Stimulated activated CD4-positive, alpha-beta T cell treated with anti-CD3 and anti-CD28 coated beads, Interleukin-12 subunit alpha, Interleukin-12 subunit beta, amount 100 ng/mL, for 24 hours (primary cell): ENCODE measurements at places on chromosomes 16 and 17.
A peak's percentile ranks its signal among the peaks of the same experiment; 100 is the strongest.

DNA sequence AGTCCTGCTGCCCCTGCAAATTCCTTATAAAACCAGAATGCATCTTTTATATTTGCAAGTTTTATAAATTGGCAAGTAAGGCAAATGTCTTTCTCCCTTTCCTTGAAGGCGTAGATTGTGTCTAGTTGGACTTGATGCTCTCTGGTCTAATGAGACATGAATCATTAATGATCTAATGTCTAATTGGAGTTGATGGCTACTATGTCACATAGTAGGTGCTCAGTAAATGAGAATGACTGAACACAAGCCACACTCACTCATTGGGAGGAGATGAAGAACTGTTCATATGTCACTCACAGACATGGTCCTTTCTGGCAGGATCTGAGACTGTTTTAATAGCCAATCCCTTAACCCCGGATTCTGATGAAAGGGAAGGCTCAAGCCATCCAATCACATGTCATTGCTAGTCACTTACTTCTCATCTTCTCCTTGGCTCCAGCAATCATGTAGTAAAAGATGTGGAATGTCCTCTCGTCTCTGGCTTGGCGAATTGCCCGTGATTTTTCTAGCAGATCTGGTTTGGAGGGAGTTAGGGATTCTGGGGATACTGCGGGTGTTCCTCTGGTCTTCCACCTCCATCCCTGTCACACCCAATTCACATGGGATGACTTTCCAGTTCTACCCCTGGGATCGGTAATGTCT is 81.0 kb downstream of the MYH11 start:
- no peak for DNase-seq

DNA sequence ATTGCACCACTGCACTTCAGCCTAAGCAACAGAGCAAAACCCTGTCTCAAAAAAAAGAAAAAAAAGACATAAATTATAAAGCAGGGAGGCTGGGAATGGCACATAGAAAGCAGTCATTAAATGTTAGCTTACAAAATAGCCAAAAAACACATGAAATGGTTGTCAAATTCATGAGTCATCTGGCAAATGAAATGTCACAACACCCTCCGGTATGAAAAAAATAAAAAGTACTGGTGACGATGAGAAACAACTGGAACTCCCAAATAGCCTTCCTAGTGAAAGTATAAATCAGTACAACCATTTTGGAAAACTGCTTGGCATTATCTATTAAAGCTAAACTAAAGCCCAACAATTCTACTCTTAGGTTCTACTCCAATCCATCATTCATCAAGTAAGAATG is 3.5 kb upstream of the KATNB1 start:
- no peak for DNase-seq

- DNase-seq, result no peak
These were observed 206.0 kb downstream of the IRX3 start for GRCh38 chr16:54080524-54081008.

GRCh38 chr17:65099941-65100315 is 37.2 kb upstream of the RGS9 start:
- DNase-seq, result peak; percentile 58

- no peak for DNase-seq
These were observed 92.1 kb upstream of the GSE1 start for GRCh38 chr16:85520853-85521521.

DNA sequence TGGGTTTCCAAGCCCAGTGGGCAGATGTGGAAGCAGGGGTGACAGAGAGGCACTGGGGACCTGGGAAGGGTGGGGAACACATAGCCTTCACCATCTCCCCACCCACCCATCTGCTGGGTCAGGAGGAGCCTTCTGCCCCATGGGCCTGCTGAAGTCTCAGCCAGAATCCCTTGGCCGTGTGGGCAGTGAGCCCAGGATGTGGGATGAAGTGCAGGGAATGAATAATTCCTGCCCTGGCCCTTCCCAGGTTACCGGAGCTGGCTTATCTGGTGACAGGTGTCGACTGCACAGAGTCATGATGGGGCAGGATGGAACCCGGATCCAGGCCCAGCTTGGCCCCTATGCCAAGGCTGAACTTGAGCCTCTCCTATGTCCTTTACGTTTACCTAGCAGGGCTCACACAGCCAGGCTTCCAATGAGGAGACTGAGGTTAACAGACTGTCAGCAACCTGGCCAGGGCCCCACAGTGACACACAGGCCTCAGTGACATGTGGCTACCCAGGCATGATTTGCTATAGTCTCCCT is 17.5 kb downstream of the ATP2A3 start:
- no peak for DNase-seq

- DNase-seq, result no peak
These were observed 877.4 kb upstream of the GOT2 start for GRCh38 chr16:59611556-59611955.

DNA sequence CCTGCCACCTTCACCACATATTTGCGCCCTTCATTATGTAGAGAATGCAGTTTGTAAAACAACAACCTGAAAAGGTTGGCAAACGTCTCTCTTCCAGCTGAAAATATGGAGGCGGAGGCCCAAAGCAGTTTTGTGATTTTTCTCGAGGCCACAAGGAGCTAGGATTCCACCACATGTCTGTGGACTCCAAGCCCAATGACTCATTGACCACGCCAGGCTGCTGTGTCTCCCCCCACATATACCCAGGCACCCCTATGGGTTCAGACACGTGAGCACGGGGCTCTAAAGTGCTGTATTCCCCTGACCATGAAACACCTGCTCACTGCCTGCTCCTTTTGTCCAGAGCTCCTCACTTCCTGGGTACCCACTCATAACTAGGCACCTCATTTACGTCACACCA is 121.4 kb upstream of the CDH5 start:
- DNase-seq, result no peak

DNA sequence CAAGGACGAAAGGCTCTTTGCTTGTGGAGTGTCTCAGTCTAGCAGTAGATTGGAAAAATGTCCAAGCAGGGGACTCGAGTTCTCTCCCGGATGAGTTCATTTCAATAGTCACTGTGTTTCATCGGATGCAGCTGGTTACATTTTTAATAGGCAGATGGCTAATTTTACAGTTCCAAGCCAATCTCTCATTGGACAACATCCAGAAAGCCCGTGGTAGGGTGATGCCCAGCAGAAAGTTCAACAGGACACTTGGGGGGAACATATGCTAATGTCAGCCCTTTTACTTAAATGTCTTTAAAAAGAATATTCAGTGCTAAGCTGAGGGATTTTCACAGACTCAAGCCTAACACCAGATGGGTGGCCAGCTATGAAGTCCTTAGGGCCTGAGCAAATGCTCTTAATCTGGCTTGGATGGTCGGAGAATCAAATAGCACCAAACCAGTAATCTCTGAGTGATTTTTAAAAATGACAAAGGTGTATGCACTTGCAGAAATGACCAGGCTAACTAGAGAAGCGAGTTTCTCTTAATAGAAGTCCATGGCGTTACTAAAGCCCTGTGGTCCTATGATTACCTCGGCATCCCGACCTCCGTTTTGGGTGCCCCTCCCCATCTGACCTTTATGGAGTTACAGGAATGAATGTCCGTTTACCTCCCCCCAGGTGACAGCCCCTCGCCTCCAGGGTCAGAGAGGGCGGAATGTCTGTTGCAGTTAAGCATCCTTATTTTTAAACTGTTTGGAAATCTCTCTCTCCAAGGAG is 289.2 kb upstream of the SALL1 start:
- no peak for DNase-seq

DNA sequence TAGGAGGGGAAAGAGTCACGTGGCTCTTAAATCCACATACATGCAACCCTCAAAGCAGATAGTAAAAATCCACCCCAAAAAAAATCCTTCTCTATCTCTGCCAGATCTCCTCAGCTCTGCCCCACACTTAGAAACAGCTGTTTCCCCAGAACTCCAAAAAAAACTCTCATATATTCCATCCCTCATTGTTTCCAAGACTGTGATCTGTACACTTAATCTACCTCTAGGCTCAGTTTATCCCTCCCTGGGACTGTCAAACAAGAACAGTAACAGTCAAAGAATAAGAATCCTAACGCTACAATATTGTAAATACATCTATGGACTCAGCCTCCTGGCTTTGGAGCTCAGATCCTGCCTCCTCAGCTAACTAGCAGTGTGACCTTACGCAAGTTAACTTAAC is 11.6 kb downstream of the CUEDC1 start:
- DNase-seq, result no peak

DNA sequence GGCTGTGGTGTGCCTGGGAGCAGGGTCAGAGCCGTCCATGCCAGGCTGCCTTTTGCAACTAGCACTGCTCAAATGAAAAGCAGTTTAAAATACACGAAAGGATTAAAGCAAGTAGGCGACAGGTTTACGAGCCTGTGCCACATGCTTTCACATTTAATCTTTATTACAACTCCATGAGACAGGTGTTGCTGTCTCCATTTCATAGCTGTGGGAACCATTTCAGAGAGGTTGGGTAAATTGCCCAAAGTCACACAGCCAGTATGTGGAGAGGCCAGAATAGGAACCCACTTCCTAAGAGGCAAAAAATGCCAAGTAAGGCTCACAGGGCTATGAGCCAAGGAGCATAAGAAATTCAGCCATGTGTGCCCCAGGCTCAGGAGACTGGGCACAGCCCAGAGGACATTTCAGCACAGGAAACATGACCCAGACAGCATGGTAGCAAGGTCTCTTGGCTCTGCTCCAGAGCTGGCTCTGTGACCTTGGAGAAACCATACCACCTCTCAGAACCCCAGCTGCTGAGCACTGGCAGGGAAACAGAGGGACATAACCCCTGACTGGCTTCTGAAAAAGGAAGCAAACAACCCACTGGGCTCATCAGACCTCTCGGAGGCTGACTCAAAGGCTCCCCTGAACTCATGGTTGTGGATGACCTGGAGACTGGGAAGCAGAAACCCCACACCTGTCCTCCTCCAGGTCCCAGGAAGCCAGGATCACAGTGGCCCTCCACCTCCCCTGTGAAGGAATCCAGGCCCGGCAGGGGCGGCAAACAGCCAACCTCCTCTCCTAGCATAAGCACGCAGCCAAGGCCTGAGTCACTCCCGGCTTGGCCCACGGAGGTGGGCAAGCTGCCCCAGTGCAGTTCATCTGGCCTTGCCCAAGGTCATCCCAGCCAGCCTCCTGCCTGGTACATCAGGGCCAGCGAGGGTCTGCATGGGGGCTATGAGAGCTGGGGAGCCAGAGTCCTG is 40.3 kb upstream of the MRPS23 start:
- no peak for DNase-seq

GRCh38 chr17:50818261-50818660 is 17.1 kb upstream of the WFIKKN2 start:
- no peak for DNase-seq

- DNase-seq, result no peak
These were observed 27.0 kb downstream of the CBFB start for GRCh38 chr16:67055712-67056487.

DNA sequence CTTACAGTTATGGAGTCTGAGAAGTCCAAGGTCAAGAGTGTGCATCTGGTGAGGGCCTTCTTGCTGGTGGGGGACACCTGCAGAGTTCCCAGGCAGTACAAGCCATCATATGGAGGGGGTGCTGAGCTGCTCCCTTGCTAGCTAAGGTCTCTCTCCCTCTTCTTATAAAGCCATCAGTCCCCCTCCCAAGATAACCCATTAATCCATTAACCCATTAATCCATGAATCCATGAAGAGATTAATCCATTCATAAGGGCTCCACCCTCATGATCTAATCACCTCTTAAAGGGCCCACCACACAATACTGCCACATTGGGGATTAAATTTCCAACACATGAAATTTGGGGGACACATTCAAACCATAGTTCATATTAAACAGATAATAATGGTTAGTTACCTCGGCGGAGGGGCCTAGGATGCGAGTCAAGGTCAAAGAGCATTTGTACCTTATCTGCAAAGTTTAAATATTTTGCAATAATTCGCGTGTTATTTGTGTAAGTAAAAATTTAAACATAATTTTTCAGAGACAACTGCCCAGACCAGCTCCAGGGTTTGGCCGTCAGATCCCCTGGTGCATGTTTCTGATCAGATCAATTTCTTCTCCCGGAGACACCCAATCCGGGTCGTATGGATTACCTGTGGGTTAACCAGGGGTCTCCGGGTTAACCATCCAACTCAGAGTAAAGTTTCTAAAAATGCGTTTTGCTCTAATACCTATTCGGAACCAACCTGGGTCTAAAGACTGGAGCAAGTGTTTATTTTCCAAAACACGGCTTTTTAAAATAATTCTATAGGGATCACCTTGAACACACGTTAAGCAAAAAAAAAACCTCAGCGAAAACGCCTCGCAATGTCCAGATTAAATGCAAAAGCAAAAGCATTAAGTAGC is 740 bp upstream of the POLR3E start:
- no peak for DNase-seq

GRCh38 chr16:75099738-75100602 is 16.6 kb downstream of the LDHD start:
- no peak for DNase-seq

DNA sequence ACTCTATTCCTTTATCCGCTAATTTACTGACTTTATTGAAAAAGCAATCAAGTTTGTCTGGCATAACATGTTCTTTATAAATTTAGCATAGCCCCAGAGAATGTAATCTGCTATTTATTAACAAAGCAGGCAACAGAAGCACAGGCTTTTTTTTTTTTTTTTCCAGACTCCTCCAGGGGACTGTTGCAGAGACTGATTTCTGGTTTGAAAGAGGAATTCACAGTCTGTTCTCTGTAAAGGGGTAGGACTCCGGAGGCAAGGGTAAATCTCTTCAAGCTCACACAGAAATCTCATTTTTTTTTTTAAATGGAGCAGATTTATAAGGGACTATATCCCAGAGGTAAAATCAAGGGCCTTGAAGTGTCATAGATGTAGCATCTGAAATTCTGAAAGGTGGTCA is 1386.5 kb upstream of the CDH8 start:
- DNase-seq, result no peak

DNA sequence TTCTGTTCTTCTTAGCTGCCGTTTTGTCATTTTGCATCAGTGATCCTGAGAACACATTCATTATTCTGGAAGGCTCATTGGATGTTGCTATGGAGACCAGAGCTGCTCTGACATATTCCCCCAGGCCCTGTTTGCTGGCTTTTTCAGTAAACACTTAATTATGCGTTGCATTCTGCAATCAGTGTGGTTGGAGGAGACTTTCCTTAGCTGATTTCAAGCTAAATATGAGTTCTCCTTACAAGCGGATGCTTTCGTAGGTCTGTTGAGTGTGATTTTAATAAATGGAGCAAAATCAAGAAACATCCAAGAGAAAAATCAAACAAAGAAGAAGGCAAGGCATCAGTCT is 38.2 kb upstream of the NUDT7 start:
- no peak for DNase-seq

GRCh38 chr17:47744168-47745036 is 11.4 kb downstream of the TBX21 start:
- no peak for DNase-seq
